ENCODE measurements at places on chromosomes 7 and 10.

DNA sequence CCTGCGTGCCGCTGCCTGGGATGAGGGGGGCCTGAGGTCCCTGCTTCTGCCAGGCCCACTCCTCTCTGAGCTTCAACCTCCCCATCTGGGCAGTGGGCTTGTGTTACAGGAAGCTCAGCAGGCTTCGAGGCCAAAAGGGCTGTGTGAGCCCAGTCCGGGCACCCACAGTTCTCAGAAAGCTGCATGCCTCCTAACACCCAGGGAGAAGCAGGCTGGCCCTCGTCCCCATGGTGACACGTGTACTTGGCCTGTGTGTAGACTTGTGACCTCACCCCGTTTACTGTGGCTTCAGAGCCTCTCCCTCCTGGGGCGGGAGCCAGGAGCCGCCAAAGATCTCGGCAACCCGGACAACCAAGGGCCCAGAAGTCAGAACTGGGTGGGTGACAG lies 2.2 kb upstream of the GRIFIN start:
- DNase-seq, result peak; percentile 66

- DNase-seq, result no peak
Measured at GRCh38 chr7:110448918-110449317, 642.0 kb upstream of the LRRN3 start.

DNA sequence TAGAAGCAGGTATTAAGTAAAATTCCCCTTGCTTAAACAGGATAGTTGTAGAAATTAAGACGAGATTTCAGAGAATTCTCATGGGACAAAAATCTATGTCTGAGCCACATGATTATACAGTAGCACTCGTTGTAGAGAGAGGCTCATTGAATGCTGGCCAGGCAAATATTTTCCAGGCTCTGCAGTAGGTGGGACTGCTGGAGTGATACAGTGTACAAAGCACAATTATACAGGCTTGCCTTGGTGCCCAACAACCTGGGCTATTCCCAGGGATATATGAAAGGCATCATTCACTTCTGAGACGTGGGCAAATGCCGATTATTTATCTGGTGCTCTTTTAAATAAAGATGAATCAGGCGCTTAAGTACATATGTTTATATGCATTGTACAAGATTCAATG lies 380.6 kb downstream of the PHTF2 start:
- DNase-seq, result no peak

DNA sequence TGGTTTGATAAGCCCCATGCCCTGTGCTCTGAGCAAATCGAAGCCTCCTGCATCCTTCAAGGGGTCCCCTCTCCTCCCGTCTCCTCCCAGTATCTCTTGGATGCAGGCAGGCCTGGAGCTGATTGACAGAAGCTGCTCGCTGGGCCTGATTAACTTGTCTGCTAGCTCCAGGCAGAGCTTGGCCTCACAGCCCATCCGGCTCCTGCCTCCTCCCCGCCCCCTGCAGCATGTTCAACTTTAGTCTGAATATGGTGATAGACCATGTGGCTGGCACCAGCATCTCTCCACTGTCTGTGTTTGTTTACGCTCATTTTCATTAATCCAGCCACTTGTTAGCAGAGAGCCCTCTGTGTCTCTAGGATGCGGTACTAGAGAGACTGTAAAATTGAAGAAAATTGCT lies 432.2 kb downstream of the DPP6 start:
- no peak for DNase-seq

- peak; percentile 32 for DNase-seq
Measured at GRCh38 chr10:114491933-114492332, 87.6 kb upstream of the AFAP1L2 start.

DNA sequence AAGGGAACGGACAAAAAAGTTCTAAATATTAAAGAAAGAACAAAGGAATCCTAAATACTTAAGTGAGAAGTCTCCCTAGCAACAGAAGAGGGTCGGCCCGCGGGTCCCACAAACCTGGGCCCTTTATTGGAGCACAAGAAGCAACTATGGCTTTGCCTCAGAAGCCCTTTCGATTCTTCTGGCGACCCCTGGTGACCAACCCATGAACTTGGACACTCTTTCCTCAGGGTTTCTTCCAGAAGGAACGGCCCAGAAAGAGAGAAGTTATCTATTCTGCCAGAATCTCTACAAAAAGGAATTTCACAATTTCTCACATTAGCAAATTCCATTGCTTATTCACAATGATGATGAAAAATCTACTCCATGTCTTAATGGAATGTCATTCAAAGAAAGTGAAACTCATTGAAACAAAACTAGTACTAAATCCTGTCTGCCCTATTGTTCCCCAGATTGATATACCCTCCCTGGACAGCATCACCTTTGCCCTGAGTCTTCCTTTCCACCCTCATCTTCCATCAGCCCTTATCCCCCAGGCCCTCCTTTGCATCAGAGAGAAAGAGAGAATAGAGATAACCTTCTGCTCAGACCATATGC lies 43.7 kb downstream of the CPVL start:
- peak; percentile 81 for DNase-seq

- no peak for DNase-seq
Measured at GRCh38 chr10:133457100-133457841, 3.5 kb downstream of the SCART1 start.

DNA sequence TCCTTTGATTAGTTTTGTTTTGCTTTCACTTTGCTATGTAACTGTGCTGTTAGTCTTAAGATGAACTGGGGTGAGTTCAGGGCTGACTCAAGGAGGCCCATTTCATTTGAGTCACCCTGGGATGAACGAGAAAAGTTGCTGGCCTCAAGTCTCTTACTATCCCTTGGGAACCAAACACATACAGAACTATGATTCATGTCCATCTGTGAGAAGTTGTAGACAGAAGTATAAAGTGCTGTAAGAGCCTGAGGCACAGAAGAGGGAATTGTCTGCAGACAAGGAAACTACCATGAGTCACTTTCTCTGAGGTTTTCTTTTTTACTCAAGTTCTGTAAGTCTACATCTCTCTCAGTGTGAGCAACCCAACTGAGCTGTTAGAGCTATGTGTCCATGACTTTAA lies 179.8 kb upstream of the CSTF2T start:
- DNase-seq, result peak; percentile 99

GRCh38 chr10:115814542-115814941 lies 458.5 kb downstream of the GFRA1 start:
- DNase-seq, result no peak

GRCh38 chr10:112375721-112376395 lies 1.9 kb downstream of the ACSL5 start:
- DNase-seq, result peak; percentile 55

GRCh38 chr7:150842018-150842417 lies 10.3 kb upstream of the AOC1 start:
- no peak for DNase-seq
